ENCODE measurements at places on chromosomes 7 and 10. TPM values are rescaled to one million over a fixed set of nuclear protein-coding genes. Genes with fewer than 3 reads are reported as not detected.

TMEM184A gene
- total RNA-seq = 1.8 TPM

DNA sequence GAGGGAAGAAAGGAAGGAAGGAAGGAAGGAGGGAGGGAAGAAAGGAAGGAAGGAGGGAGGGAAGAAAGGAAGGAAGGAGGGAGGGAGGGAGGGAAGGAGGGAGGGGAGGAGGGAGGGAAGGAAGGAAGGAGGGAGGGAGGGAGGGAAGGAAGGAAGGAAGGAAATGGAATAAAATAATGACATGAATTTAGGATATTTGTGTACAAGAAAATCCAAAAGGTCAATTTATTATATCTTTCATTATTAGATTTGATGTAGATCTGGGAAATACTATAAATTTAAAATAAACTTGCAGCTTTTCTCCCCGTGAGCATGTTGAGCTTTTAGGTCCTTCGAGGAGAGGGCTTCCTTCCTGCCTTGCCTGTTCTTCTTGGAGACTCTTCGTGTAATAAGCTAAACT, 398.6 kb upstream of the NRP1 start:
- no peak for DNase-seq

DNA sequence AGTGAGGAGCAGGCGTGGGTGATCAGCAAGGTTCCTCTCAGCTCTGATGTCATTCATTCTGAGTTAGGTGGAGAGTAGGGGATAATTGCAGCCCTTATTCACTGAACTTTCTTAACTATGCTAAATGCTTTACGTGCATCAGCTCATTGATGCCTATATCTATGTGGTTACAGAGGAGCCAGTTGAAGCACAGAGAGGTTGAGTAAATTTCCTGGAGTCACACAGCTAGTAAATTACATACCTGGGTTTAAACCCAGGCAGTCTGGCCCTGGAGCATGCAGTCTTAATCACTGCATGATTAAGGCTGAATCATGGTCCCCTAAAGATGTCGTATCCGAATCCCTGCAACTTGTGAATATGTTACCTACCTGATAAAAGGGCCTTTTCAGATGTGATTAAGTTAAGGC, 99.6 kb downstream of the GRK5 start:
- DNase-seq = peak; percentile 26

GRCh38 chr7:2853147-2853546, 9.0 kb upstream of the GNA12 start:
- DNase-seq = no peak

CHST3 gene
- 42.9 TPM for total RNA-seq

- no peak for DNase-seq
Observed at GRCh38 chr10:44972874-44973306, 5.7 kb downstream of the DEPP1 start.

DNA sequence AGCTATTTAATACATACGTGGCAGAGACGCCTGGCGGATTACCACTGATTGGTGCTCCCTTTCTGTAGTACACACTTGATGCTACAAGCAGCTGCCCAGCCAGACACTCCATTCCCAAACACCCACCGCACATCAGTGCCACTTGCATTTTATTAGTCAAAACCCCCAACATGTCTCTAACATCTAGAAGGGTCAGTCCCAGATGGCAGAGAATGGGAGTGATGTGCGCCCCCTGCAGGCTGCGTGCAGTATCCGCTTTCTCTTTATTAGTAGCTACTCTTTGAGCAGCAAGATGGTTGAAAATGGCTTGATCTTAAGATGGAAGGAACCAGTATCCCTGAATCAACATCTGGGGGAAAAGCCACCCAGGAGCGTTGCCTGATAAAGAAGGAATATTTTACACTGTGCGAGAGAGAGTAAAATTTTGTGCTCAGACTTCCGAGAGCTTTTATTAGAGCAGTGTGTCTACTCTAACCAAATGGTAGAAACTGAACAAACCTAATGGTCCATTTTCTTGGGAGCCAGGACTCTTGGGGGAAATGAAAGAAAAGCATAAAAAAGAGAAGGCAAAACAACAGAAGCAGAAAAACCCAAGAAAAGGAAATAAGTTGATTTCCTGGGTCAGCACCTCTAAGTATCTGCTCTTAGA, 78.3 kb downstream of the ST8SIA6 start:
- DNase-seq = no peak

DNA sequence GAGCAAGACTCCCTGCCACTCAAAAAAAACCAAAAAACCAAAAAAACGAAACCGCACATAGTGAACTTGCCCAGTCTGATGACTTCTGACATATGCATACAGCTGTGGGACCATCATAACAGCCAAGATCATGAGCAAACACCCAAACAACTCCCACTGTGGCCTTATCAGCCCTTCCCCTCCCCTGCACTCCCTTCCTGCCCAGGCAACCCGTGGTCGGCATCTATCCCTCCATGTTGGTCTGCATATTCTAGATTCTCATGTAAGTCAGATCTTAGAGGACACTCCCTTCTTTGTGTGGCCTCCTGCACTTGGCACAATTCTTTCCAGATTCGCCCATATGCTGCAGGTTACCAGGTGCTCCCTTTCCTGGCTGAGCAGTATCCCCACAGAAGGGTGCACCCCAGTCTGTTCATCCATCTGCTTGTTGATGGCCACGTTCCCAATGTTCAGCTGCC, 72.8 kb downstream of the GNA12 start:
- DNase-seq = no peak

RARRES2 gene
- 19.4 TPM for total RNA-seq

All from astrocyte (in vitro differentiated cells and primary cell).